ENCODE measurements at places on chromosomes 6 and 20. TPM values are rescaled to one million over a fixed set of nuclear protein-coding genes. Genes with fewer than 3 reads are reported as not detected.

- H3K4me1 ChIP-seq, result no peaks in the 10 kb centered on the region
- no peaks in the 10 kb centered on the region for H3K36me3 ChIP-seq
- no peak overlapping the region for H3K4me3 ChIP-seq
- no peaks in the 10 kb centered on the region for H3K27me3 ChIP-seq
- H3K27ac ChIP-seq, result no peak overlapping the region
- no peak for DNase-seq
These were observed 156.4 kb upstream of the HTR1E start for GRCh38 chr6:86780923-86781322.

NOTCH4 gene
- 35.2 TPM for total RNA-seq

CBLN4 gene
- 0.54 TPM for total RNA-seq

DNA sequence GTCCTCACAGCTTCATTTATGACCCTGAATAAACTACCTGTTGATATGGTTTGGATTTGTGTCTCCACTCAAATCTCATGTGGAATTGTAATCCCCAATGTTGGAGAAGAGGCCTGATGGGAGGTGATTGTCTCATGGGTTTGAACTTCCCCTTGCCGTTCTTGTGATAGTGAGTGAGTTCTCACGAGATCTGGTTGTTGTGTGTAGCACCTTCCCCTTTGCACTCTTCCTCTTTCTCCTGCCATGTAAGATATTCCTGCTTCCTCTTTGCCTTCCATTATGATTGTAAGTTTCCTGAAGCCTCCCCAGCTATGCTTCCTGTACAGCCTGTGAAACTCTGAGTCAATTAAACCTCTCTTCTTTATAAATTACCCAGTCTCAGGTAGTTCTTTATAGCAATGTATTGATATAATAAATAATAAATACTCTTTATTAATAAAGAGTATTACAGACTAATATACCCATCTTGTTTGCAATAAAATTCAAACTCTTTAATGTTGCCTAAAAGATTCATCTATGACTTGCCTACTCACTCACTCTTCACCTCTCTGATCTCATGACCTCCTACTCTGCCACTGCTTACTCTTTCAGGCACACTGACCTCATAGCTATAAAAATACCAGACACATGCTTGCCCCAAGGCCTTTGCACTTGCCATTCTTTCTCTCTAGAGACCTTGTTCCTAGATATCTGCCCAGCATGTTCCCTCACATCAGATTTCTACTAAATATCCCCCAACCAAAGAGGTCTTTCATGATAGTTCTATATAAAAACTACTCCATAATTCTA lies 256.4 kb upstream of the MARCKS start:
- no peak overlapping the region for H3K27ac ChIP-seq
- peaks cover 4% of the 10 kb centered on the region for H3K4me1 ChIP-seq
- no peaks in the 10 kb centered on the region for H3K36me3 ChIP-seq
- H3K4me3 ChIP-seq, result no peak overlapping the region
- H3K27me3 ChIP-seq, result no peaks in the 10 kb centered on the region

BTN1A1 gene
- total RNA-seq, result not detected

GRCh38 chr20:46963196-46963529 lies 68.5 kb downstream of the EYA2 start:
- no peaks in the 10 kb centered on the region for H3K36me3 ChIP-seq
- no peaks in the 10 kb centered on the region for H3K27me3 ChIP-seq
- no peak overlapping the region for H3K27ac ChIP-seq

- H3K4me1 ChIP-seq, result no peaks in the 10 kb centered on the region
- H3K27ac ChIP-seq, result no peak overlapping the region
- DNase-seq, result no peak
- no peaks in the 10 kb centered on the region for H3K27me3 ChIP-seq
- no peaks in the 10 kb centered on the region for H3K36me3 ChIP-seq
These were observed 10.4 kb downstream of the TRIM31 start for GRCh38 chr6:30102414-30102969.

FAM83C gene
- not detected for total RNA-seq

- H3K36me3 ChIP-seq, result no peaks in the 10 kb centered on the region
- no peak overlapping the region for H3K4me3 ChIP-seq
- H3K27ac ChIP-seq, result no peak overlapping the region
- DNase-seq, result no peak
- H3K27me3 ChIP-seq, result no peaks in the 10 kb centered on the region
- peaks cover 7% of the 10 kb centered on the region for H3K4me1 ChIP-seq
These were observed 32.0 kb downstream of the QKI start for GRCh38 chr6:163446549-163446948.

WFDC12 gene
- total RNA-seq, result not detected

PSORS1C1 gene
- total RNA-seq, result 3.0 TPM

- H3K27ac ChIP-seq, result no peak overlapping the region
- H3K27me3 ChIP-seq, result no peaks in the 10 kb centered on the region
- H3K4me1 ChIP-seq, result no peaks in the 10 kb centered on the region
- H3K36me3 ChIP-seq, result no peaks in the 10 kb centered on the region
- DNase-seq, result no peak
These were observed 58.5 kb upstream of the ATXN1 start for GRCh38 chr6:16819752-16820151.

DNA sequence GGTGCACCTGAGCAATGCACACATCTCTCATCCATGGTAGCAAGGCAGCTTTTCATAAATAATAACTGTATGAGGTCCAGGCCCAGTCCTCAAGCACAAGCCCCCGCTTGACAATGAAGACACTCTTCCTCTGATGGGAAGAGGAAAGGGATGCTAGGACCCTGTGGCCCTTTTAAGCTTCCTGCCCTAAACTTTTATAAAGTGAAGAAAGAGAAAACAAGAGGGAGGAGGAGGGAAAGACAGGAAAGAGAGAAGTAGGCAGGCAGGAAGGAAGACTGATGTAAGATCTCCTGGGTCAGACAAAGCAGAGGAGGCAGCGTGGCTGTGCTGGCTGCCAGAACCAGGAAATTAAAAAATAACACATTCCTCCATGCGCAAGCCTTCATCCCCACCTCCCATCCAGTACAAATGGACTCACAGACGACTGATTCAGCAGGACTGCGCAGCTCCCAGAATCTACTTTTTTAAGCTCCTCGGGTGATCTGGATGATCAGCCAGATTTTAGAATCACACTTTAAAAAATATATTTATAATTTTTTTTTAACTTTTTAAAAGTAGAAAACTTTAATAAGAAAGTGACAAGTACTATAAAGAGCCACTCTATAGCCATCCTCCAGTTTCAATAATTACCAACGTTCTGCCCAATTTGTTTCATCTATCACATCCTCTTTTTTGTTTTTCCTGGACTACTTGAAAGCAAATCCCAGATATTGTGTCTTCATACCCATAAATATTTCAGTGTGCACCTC lies 16.5 kb downstream of the TNFAIP3 start:
- no peaks in the 10 kb centered on the region for H3K36me3 ChIP-seq
- no peaks in the 10 kb centered on the region for H3K4me1 ChIP-seq
- no peak overlapping the region for H3K4me3 ChIP-seq
- DNase-seq, result no peak

OPRL1 gene
- total RNA-seq, result 0.78 TPM

- H3K4me3 ChIP-seq, result no peak overlapping the region
- peaks cover 2% of the 10 kb centered on the region for H3K36me3 ChIP-seq
- H3K27me3 ChIP-seq, result no peaks in the 10 kb centered on the region
- no peak for DNase-seq
- H3K4me1 ChIP-seq, result no peaks in the 10 kb centered on the region
- no peak overlapping the region for H3K27ac ChIP-seq
These were observed 52.7 kb downstream of the GNAS start for GRCh38 chr20:58905236-58905635.

MYBL2 gene
- total RNA-seq, result 0.84 TPM

GRCh38 chr20:15925376-15925775 lies 647.9 kb downstream of the KIF16B start:
- no peaks in the 10 kb centered on the region for H3K27me3 ChIP-seq
- no peak overlapping the region for H3K27ac ChIP-seq
- H3K4me3 ChIP-seq, result no peak overlapping the region
- no peaks in the 10 kb centered on the region for H3K36me3 ChIP-seq
- H3K4me1 ChIP-seq, result no peaks in the 10 kb centered on the region
- DNase-seq, result no peak
